Urothelium cell line (cell line): ENCODE measurements at places on chromosomes 1 and 21.

GRCh38 chr21:43611598-43612369 lies 47.5 kb downstream of the HSF2BP start:
- DNase-seq, result peak; percentile 52

GRCh38 chr1:143699115-143699514 lies 272.7 kb downstream of the FAM72C start:
- no peak for DNase-seq

DNA sequence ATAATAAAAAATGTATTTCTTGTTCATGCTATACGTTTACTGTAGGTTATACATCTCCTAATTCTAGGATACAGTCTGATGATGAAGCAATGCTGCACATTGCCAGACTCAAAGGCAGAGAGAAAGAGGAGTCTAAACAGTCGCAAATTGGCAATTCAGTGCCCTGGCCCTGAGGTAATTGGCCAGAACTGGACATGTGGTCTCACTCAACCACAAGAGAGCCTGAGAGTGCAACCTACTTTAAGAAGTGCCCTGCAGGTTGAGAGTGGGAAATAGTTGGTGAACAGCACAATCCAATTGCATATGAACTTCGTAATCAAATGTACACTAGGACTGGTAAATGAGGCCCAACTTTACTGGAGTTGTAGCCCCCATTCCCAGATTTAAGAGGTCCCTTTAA lies 5.0 kb upstream of the SLC35A3 start:
- no peak for DNase-seq

DNA sequence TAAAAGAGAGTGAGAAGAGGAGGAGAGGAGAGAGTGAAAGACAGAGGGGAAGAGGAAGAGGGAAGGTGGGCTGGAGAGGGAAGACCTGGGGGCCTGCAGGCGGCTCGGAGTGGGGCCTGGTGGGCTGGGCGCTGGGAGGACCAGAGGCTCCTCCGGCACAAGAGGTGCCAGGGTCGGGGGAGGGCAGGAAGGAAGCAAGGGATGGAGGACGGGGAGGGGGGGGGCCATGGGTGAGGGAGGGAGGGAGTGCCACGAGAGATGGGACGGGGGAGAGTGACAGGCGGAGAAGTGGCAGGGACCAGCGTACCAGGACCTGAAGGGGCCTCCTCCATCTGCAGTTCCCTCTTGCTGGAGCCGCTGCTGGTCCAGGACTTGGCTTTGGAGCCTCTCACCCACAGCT lies 87.7 kb downstream of the CASZ1 start:
- DNase-seq, result no peak

DNA sequence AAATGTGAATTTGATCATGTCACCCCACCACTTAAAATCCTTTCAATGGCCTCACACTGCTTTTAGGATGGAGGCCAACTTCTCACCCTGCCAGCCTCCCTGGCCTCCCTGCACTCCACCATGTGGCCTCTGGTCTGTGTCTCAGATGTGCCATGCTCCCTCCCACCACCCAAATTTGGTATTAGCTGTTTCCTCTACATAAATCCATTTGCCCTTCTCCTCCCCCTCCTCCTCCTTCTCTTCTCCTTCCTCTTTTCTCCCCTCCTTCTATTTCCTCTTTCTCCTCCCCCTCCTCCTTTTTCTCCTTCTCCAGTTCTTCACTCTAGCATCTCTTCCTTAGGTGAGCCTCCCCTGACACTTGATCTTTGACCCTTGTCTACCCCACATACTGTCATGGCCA lies 16.7 kb upstream of the GUCA2B start:
- DNase-seq, result no peak

- DNase-seq, result no peak
Observed at GRCh38 chr1:241447031-241447644, 72.4 kb downstream of the FH start.

DNA sequence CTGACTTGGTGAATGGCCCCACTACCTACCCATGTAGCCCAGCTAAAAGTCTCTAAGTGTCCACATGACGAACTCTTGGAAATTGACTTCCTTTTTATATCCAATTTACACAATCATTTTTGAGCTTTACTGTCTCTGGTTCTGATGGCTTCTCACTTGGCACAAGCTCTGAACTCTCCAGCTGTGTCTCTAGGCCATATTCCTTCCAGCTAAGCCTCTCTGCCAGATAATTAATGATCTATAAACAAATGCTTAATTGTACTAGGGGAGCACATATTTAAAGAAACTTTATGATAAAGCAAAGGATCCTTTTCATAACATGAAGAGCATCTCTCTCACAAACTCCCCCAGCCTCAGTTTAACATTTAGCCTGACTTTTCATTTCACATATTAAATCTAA lies 16.3 kb upstream of the BEND5 start:
- no peak for DNase-seq

DNA sequence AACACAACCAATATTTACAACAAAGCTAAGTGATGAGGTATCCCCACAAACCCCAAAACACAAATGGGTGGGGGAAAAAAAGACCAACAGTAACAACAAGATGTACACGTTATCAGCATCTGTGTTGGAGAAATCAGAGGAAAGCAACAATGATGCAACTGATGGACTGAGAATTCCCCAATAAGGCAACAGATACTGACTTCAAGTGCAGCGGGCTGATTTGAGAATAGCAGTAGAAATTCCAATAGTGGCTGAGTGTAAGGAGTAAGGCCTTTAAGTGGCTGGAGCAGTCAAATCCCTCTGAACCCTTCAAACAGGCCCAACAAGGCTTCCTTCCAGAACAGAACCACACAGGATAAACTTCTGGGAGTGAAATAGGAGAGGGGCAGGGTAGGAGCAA lies 97.6 kb downstream of the TM2D1 start:
- DNase-seq, result no peak

DNA sequence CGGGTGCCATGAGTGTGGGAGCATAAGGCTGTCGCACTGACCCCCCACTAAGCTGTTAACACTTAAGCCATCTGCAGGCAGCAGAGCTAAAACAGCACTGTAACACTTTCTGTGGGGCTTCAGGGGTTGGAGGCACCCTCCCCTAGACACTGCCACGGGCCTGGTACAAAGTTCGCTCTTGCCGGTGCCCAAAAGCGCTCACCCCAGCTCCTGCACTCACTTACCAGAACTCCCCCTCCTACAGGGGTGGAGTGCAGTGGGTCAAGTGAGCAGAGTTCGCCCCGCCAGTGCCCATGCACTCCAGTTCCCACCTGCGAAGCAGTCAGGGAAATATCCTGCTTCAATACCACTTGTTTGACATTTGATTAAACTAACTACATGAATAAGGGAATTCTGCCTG lies 46.3 kb upstream of the CFAP298 start:
- no peak for DNase-seq

DNA sequence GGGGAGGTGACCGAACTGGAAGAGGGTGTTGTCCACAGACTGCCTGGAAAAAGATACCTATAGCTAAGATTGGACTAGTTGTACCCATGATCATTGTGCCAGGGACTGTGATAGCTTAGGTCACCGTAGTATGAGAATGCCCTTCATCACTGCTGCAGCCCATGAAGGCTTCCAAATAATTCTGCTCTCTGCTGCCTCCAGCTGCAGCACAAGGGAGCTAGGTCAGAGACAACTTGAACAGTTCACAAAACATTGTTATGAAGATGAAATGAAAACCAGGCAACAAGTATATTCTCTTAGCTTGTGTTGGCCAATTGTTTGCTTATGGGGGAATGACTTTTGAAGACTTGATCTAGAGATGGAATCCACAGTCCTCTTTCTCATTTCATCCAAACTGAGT lies 246.7 kb downstream of the MRPL39 start:
- no peak for DNase-seq

- DNase-seq, result no peak
Observed at GRCh38 chr1:67236277-67236676, 70.0 kb downstream of the IL23R start.

GRCh38 chr1:245258271-245258920 lies 103.6 kb downstream of the KIF26B start:
- peak; percentile 64 for DNase-seq

DNA sequence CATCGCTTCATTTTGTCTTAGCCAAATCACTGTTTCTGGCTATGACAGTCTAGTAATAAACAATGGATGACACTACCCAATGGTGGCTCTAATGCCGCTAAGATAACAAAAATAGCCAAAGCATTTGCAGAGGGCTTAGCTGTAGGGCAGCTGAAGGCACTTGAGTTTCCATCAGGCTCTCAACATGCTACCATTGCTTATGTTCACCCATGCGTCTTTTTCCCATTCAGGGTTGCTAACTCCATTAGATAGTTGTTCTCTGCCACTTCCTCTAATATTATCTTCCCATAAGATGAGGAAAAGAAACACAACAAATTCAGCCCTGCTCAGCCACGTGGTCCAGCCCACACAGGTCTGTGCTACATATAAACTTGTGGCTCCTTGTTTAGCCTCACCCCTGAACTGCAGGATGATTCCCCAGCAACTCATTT lies 159.6 kb downstream of the TOMM20 start:
- DNase-seq, result no peak

GRCh38 chr1:32703479-32704291 lies 1.1 kb upstream of the SYNC start:
- peak; percentile 48 for DNase-seq

- DNase-seq, result no peak
Observed at GRCh38 chr21:38120984-38121855, 135.6 kb upstream of the KCNJ15 start.

DNA sequence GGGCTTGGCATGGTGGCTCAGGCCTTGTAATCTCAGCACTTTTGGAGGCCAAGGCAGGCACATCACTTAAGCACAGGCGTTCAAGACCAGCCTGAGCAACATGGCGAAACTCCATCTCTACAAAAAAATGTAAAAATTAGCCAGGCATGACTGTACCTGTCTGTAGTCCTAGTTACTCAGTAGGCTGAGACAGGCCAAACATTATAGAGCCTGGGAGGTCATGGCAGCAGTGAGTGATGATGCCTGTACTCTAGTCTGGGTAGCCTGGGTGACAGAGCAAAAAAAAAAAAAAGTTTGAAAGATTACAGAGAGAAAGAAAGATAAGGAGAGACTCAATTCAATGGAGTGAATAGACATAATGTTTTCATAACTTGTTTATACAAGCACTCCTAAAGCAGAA lies 556.5 kb upstream of the BRINP3 start:
- DNase-seq, result no peak

GRCh38 chr1:22932803-22933470 lies 39.7 kb downstream of the LACTBL1 start:
- no peak for DNase-seq

DNA sequence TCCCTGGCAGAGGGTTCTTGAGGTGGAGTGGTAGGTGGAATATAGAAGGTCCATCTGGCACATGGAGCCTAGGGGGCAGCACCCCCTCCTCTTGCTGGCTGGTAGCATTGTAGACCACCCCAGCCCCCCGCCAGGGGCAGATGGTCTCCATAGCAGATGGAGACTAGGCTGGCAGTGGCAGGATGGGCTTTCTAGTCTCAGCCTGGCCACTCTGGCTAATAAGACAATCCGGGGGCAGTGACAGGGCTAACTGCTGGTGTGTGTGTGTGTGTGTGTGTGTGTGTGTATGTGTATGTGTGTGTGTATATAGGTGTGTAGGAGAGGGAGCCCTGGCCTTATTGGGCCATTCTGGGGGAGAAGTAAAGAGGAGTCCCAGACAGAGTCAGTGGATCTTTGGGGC lies 16.1 kb downstream of the UTP11 start:
- no peak for DNase-seq

GRCh38 chr1:224957696-224958095 lies 28.2 kb downstream of the DNAH14 start:
- no peak for DNase-seq
